Activated naive CD8-positive, alpha-beta T cell treated with anti-CD3 and anti-CD28 coated beads, Interleukin-2, amount 50 U/mL, for 24 hours (primary cell): ENCODE measurements at places on chromosomes 13 and 19.

DNA sequence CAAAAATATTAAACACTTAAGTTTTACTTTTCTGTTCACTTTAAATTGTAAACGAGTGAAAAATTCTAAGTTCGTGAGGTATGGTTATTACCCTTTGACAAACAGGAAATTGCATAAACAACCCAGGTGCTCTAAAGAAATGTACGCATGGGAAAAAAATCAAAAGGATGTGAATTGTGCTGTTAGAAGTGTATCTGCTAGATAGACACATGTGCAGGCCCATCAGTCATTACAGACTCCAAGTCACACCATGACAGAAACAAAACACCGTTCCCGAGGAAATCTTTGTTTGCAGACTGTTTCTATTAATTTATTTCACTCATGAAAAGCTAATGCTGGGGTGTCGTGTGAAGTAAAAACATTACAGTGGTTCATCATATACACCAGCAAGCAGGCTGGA is 17.0 kb upstream of the DOCK9 start:
- no peak for DNase-seq

DNA sequence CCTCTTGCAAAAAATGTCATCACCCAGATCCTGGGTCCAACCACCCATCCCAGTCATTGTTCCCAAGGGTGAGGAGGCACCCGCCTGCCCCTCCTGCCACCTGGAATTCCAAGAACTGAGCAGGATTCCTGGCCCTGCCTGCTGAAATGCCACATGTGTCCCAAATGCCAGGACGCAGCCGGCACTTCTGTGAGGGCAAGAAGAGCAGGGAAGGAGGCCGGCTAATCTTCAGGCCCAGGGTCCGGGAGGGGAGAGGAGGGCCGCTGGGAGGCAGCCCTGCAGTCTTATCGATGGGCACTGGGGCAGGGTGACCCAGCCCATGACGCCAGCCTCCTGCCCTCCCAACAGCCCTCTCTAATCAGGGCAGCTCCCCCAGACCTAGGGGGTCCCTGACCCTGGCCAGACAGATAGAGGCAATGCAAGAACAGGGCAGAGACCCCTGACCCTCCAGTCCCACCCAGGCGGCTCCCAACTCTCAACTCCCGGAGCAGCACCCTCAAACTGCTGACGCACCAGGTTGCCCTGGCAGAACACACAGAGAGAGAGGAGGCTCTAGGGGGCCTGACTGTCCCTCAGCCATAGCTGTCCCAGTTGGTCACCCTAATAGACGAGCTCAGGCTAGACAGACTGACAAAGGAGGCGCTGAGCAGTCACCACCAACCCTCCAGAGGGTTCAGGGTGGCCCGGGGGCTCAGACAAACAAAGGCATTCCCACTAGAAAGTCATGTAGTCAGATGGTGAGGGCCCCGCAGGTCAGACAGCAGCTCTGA is 1.5 kb downstream of the MFSD12 start:
- DNase-seq, result no peak

DNA sequence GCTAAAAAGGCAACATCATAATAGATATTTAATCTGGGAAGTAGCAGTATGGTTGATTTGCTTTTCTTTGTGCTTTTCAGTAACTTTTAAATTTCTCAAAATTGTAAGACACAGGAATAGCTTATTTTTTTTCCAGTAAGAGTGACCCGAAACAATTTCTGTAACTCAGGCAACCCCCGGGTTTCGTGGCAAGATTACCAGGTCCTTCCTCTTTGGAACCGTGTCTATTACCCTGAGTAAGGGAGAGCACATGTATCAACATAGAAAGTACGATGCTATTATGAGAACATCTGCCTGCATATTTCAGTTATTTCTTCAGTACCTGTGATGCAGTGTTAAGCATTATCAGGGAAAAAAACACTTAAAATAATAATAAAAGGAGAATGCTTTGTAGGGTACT is 64.1 kb downstream of the DOCK9 start:
- DNase-seq, result no peak

DNA sequence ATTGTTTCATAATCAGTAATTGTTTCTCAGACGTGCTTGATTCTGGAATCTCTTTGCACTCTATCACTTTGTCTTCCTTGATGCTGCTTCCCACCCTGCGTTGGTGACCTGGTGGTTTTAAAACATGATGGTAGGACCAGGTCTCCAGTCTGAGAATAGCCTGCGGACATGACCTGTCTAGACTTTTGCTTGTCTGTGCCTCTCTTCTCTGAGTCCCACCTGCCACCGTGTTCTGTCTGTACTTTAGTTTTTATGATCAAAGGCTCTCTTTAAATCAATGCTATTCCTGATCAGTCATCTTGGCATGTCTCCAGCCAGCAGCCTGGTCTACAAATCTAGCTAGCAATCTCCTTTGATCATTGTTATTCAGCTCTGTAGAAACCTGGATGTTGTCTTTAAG is 933.9 kb downstream of the DIAPH3 start:
- DNase-seq, result no peak

DNA sequence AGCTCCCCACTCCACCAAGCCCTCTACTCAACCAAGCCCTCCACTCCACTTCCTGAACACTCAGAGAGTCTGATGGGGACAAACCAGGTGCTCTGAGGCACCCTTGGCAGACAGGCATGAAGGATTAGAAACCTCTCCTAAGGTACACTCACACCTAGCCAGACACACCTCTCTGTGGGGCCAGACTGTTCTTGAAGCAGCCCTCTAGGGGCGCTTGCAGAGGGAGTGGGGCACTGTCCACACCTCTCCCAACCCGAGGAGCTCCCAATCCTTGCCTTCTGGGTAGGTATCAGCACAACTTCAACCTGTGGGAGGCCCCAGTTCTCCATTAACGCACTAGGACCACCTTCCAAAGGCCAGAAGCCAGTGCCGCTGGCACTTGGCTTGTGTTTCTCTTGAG is 108.7 kb upstream of the VSTM2B start:
- no peak for DNase-seq

- DNase-seq, result no peak
Observed at GRCh38 chr13:46507981-46508380, 45.0 kb upstream of the LRCH1 start.

DNA sequence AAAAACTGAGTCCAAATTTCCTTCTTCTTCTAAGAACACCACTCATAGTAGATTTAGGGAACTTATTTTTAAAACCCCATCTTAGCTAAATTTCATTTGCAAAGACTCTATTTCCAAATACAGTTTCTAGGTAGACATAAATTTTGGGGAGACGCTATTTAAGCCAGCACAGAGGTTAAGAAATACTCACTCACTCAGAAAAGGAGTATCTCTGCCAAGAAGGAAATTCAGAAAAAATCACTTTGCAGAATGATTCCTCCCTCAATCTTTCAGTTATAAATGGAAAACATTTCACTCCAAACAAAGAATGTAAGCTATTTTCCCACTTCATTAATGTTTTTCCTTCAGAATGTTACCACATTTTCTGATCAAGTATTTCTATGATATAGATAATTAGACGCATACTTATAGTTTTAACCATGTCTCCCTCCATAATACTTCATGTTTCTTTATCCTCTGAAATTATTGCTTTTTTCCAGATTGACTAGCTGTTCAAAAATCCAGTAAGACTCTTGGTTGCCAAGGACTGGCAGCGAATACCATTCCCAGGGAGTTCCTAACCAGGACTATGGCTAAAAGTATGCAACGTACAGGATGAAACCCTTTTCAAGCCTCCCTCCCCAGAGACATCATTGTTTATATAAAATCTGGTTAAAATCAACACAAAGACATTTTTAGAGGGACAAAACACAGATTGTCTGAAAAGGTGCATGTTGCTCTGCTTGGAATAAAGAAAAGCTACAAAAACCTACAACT is 52.5 kb upstream of the RXFP2 start:
- DNase-seq, result no peak

- no peak for DNase-seq
Observed at GRCh38 chr19:35908010-35908441, at the start of gene TYROBP. TSS of gene TYROBP (minus strand) at chr19:35908295. CDS start at chr19:35908228, 67 bp downstream.

DNA sequence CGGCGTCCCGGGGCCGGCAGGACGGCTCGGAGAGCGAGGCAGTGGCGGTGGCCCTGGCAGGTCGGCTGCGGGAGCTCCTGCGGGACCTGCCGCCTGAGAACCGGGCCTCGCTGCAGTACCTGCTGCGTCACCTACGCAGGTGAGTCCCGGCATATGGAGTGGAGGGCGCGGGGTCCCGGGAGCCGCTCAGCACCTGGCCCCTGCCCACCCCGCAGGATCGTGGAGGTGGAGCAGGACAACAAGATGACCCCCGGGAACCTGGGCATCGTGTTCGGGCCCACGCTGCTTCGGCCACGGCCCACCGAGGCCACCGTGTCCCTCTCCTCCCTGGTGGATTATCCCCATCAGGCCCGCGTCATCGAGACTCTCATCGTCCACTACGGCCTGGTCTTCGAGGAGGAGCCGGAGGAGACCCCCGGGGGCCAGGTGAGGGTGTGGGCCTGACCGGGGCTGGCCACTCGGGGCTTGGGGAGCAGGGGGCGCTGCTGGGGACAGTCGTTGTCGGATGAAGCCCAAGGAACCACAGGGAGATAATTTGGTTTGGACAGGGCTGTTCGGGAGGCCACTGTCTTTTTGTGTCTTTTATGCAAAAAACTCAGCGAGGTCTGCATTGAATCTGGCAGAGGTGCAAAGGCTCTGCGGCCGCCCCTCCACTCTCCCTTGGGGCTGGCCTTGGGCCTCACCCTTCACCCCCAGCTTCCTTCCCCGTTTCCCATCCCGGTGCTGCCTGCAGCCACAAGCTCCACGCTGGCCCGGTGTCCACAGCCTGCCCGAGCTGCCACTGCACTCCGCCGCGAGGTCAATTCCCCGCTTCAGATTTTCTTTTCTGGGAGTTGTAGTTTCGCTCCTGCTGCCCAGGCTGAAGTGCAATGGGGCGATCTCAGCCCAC is 12.0 kb downstream of the POLR2E start:
- no peak for DNase-seq

GRCh38 chr13:50701469-50701868 is 142.0 kb downstream of the DLEU7 start:
- DNase-seq, result no peak

DNA sequence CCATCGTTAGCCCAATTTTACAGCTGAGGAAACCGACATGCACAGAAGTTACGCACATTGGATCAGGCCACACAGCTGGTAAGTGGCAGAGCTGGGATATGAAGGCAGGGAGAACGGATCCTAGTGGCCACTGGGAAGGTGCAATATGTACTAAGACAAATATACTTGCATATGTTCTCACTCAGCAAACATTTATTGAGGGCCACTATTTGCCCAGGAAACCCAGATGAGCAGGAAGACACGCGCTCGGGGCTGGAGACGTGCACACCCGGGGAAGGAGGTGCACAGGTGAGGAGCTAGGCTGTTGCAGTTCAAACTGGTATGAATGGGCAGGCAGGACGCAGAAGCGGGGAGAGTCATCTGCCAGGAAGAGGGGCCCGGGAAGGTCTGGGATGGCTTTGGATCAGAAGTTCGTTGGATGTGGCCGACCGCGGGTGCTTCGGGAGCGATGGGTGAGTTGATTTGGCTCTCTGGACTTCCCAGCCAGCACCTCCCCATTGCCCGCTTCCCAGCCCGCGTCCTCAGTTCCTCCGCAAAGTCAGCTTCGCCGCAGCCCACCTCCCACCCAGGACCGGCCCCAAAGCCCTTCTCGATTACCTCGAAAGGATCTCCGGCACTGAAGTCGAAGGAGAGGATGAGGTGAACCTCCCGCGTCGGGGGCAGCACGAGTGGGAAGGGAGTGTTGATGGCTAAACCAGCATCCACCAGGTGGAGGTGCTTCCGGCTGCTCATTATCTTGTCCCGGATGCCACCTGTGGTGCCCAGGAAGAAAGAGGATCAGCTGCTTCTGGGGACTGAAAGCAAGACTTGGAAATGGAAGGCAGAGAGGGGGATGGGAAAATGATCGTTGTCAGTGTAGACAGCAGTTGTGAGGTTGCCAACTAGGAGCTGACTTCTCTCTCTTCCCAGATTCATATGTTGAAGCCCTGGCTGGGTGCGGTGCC is 17.8 kb upstream of the CABP5 start:
- no peak for DNase-seq

- DNase-seq, result no peak
Observed at GRCh38 chr13:111611651-111612050, 291.2 kb downstream of the TEX29 start.

GRCh38 chr19:7748756-7749155 is 1.4 kb upstream of the CD209 start:
- DNase-seq, result no peak

GRCh38 chr13:112177450-112178288 is 110.7 kb downstream of the SOX1 start:
- no peak for DNase-seq

DNA sequence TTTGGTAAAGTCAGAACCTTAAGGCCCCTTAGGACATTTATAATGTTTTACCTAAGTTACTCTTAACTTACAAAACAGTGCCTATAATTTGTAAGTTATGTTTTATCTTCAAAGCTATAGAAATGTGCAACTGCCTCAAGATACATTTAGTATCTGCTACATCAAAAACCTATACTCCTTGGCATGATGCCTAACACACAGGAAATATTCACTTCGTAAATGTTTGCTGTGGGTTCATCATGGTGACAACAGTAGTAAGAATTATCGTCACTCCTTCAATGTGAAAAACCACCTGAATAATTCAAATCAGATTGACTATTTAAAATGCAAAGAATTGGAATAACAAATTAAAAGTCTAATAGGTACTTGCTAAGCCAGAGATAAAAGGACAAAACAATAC is 184.1 kb downstream of the DIAPH3 start:
- no peak for DNase-seq
